SHP77 (cell line): ENCODE measurements at places on chromosomes 5 and 9.

- no peak for DNase-seq
These were observed 581.8 kb downstream of the ACTL7B start for GRCh38 chr9:108273988-108274387.

DNA sequence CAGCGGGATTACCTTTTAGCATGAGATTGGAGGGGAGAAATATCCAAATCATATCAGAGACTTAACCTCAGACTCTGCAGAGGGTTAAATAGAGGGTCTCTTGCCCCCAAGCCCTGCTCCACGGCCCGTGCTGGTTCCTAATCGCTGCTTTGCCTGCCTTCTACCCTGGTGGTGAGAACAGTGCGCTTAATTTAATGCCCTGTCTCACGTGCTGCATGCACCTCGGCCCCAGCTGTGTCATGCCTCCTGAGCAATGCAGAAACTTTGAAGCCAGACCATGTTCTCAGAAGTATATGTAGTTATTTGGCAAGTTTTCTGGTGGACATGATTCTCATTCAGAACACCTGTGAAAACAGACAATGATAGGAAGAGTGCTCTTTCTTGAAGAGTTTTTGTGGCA is 1.4 kb downstream of the OTULIN start:
- DNase-seq: peak; percentile 33

DNA sequence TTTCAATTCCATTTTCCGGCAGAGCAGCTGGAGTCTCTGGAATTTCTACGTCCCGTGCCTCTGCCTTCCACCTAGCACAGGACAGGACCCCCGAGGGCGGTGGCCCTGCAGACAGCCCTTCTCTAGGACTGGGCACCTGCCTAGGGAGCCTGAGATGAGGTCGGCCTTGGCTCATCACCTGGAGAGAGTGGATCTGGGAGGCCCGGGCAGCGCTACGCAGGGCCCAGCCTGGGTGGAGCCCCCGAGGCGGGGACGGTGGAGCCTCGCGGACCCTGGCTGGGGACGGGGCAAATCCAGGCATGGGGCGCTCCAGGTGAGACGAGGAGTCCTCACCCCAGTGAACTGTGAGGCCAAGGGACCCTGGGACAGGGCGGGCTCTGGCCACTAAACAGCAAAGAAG is 114.5 kb downstream of the MTRR start:
- DNase-seq: no peak

DNA sequence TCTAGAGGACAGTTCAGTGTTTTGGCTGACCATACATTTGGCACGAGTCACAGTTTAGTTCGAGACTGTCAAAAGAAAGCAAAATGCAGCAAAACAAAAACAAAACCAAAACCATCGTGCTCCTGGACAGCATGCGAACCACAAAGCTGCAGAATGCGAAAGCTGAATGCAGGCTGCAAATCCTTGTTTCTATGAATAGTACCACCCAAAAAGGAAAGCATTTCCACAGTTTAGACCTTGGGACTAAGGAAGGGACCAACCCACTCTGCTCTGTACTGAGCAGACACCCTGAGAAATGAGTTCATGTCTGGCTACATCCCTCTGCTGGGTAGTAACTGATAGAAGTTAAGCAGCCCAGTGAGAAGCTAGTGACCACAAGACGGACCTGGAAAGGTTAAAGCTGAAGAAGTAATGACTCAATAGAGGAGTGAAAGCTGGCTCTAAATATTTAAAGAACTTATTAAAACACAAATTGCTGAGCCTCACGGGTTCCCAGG is 3.9 kb downstream of the GCNT4 start:
- no peak for DNase-seq

GRCh38 chr9:69149321-69149807 is 24.7 kb upstream of the TJP2 start:
- DNase-seq: no peak

DNA sequence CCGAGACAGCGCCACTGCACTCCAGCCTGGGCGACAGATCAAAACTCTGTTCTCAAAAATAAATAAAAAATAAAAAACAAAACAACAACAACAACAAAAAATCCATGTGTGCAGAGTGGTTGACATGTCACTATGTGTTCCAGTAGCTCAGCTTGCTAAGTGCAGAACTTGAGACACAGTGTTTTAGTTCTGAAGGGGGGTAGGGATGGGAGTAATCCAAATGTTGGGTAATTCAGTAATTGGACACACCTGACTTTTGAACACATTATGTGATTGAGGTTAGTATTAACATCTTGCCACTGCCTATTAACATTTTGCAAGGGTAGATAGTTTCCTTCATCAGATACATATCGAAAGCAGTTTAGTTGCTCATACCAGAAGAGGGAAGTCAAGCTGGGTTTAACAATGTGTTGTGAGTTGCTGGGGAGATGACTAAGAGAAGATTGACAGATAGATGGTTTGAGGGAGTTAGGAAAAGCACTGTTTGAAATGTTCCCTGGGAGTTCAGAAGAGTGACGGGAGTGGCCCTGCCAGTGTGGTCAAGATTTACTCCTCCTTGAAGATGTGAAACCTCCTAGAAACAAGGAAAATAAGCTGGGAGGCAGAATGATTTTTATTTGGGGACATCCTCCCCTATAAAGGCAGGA is 928 bp downstream of the HACD4 start:
- no peak for DNase-seq
